ENCODE measurements at places on chromosomes 3 and 15.
A peak's percentile ranks its signal among the peaks of the same experiment; 100 is the strongest.

GRCh38 chr3:46990573-46991374 is 11.3 kb downstream of the NBEAL2 start:
- no peak for DNase-seq

DNA sequence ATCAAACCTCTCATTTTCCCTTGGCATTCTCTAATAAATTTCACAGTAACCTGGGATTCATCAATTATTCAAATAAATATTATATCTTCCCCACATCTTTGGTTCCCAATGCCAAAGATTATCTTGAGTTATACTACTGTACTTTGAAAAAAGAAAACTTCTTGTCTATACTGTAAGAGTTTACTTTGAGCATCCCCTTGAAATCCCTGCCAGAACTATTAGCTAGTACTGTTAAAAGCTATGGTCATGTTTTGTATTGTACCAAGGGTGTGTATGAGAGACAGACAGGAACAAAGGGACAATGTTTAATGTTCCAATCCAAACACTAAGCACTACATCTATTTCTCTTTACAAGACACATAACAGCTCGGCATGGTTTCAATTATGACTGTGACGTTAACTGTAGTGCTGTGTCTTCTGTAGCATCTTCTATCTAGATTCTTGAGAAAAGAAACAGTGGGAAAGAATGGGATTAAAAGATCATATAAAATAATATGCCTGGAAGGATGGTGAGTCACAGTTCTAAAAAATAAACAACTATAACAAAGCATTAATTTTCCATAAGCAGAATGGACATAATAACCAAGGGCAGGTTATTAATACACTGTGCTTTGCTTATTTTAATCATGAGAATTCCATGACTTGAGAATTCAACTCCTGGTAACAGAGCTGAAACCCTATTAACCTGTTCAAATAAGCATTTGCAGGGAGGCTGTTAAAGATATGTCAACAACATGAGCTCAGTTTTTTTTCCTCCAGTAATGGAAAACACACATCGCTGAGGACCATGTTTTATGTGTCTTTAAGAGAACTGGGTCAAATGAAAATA is 71.1 kb downstream of the ALDH1A2 start:
- DNase-seq = no peak

- no peak for DNase-seq
These were observed 674.8 kb downstream of the TBL1XR1 start for GRCh38 chr3:176522436-176522835.

- no peak for DNase-seq
These were observed 409.9 kb downstream of the FHIT start for GRCh38 chr3:60841355-60841754.

GRCh38 chr15:88707771-88708654 is 69.2 kb downstream of the ISG20 start:
- no peak for DNase-seq

DNA sequence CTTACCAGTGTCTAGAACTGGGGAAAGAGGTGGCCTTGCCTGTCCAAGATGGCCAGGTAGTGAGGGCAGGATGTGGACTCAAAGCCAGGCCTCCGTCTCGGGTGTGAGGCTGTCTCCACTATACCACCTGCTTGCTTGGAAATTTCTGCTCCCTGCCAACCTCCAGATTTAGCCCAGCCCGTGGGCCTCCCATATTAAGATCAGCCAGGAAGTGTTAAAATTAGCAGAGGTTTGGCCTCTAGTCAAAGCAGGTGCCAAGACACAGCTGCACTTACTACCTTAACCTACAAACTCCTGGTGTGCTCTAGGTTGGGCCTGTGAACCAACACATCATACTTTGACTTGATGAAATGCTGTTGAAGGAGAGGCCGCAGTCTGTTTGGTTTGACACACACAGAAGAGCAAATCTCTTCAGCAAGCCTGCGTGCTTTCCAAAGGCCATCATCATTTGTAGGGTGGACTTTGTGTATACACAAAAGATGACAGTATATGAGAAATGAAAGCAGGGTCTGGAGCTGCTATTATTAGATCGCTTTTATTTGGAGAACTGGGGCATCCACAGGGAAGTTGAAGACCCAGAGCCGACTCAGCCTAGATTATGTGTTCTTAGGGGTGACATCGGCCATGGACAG is 206.5 kb downstream of the XXYLT1 start:
- no peak for DNase-seq

DNA sequence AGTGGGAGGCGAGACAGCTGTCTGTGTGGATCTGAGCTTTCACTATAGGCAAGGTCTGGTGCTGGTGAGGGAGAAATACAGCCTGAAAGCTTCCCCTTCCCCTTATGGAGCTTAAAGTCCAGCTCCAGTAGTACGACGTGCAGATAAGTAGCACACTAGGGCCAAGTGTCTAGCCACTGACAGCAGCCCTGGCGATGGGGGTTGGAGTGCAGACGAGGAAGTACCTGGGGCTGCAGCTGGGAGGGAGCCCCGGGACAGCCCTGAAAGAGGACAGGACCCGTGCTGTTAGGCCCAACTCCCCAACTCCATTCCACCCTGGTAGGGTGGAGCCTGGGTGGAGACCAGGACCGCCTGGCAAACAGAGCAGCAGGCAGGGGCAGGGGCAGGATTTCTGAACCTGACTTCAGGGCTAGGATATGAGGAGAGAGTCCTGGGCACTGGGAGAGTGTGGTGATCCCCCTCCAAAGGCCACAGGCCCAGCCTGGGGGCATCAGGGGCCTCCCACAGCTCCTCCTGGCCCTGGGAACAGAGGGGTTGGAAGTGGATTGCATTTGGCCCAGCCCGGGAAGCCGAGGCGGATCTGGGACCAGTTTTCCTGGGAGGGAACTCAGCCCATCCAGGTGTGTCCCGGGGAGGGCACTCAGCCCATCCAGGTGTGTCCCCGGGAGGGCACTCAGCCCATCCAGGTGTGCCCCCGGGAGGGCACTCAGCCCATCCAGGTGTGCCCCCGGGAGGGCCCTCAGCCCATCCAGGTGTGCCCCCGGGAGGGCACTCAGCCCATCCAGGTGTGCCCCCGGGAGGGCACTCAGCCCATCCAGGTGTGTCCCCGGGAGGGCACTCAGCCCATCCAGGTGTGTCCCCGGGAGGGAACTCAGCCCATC is 42.8 kb downstream of the BDH1 start:
- no peak for DNase-seq

DNA sequence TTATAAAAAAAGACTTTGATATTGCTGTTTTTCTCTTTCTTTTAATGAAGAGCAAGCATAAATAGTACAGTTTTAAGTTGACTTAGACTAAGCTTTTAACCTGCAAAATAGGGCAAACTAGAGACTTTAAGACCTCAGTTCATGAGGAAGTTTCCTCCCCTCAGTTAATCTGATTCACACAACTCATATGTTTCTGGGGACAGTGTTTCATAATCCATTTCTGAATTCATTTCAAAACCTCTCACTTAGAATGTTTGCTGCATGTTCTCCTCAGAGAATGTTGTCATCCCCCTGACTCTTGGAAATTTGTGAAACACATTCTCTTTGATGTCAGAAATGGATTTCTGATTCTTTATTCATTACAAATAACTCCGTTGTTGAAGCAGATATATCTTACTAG is 79.3 kb upstream of the SKOR1 start:
- DNase-seq = no peak

GRCh38 chr15:75599401-75599800 is 20.3 kb upstream of the PTPN9 start:
- no peak for DNase-seq

GRCh38 chr3:8576841-8577571 is 67.6 kb downstream of the SSUH2 start:
- DNase-seq = no peak

GRCh38 chr15:64355348-64355943 is 527 bp downstream of the CSNK1G1 start:
- DNase-seq = no peak

- DNase-seq = no peak
These were observed 47.8 kb downstream of the PCSK6 start for GRCh38 chr15:101441696-101442095.

GRCh38 chr3:99711351-99711750 is 73.0 kb downstream of the COL8A1 start:
- no peak for DNase-seq

- no peak for DNase-seq
These were observed 631 bp upstream of the CNBP start for GRCh38 chr3:129184396-129184657.

DNA sequence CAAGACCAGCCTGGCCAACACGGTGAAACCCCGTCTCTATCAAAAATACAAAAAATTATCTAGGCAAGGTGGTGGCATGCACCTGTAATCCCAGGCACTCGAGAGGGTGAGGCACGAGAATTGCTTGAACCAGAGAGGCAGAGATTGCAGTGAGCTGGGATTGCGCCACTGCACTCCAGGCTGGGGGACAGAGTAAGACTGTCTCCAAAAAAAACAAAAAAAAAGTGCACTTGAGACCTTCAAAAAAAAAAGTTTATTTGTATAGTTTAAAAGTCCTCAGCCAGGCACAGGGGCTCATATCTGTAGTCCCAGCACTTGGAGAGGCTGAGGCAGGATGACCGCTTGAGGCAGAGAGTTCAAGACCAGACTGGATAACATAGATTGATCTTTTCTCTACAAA is 2.1 kb downstream of the PBRM1 start:
- no peak for DNase-seq

DNA sequence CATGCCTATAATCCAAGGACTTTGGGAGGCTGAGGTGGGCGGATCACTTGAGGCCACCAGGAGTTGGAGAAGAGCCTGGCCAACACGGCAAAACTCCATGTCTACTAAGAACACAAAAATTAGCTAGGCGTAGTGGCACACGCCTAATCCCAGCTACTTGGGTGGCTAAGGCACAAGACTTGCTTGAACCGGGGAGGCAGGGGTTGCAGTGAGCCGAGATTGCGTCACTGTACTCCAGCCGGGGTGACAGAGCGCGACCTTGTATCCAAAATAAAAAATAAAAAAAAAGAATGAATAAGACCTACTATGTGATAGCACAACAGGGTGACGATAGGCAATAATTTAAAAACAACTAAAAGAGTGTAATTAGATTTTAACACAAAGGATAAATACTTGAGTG is 3.5 kb downstream of the XRN1 start:
- DNase-seq = no peak

- peak; percentile 57 for DNase-seq
These were observed 43.8 kb upstream of the RPL35A start for GRCh38 chr3:197906023-197906849.

GRCh38 chr3:108053483-108053882 is 37.3 kb downstream of the CD47 start:
- no peak for DNase-seq

DNA sequence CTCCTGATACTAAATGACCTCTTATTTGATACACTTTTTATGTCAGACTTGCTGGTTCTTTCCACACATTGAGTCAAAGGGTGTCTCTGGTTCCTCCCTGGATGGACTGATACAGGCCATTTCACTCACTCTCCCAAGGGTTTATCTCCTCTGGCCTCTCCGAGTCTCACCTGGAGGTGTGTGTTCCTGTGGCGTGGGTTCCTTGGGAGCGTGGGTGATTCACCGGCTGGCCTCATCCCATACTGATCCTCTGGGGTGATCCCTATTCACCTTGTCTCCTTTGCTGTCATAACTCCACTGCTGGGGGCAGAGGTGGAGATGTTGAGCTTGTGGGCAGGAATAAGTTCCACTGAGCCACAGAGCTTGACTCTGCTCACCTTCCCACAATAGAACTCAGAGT is 61.1 kb downstream of the ST6GAL1 start:
- DNase-seq = no peak

DNA sequence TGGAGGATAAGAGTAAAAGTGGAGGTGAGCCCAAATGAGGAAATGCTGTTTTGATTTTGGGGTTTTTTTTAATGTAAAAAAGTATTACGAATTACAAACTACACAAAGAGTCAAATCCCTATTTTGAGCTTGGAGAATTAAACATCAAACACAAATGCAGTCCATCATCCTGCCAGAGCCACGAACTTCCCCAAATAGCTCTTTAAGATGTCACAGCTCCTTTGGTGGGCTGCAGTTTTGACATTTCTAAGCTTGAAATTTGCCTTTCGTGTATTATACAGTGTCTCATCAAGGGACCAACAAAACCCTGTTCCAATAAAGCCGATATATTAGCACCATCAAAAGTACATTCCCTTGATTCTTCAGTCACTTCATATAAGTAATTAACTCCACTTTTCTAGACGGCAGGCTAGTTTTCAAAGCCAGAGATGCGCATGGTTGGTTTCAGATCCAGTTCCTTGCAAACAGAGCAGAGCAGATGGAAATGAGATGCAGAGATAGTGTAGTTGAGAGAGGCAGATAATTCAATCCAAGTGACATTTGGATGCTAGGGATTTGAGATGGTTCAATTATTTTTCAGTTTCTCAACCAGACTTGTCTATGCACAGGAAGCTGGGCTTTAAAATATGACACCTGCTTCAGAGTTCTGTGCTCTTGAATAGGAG is 580.9 kb downstream of the EDEM1 start:
- DNase-seq = no peak

- no peak for DNase-seq
These were observed 262.9 kb downstream of the TIGIT start for GRCh38 chr3:114556657-114557213.

GRCh38 chr15:81336568-81336967 is 12.6 kb upstream of the STARD5 start:
- DNase-seq = no peak

DNA sequence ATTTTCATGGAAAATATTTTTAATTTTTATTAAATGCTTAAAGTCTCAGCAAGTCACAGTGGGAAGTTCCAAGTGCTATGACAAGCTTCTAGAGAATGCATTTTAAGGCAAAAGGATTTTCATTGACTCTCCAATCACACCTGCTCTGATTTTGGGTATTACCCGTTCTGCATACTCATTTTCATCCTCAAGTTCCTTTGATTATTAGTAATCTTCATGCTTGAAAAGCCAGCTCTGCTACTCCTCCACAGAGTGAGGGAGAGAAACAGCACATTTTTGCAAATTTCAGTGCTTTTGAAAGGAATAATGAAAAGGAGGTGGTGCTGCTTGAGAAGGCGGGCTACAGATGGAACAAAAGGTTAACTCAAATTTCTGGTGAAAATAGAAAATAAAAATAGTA is 450.7 kb downstream of the NSUN3 start:
- DNase-seq = no peak

GRCh38 chr15:88872106-88872505 is 23.2 kb downstream of the HAPLN3 start:
- no peak for DNase-seq

GRCh38 chr3:101497803-101498202 is 15.2 kb downstream of the SENP7 start:
- no peak for DNase-seq

GRCh38 chr3:2950159-2950558 is 160.0 kb downstream of the IL5RA start:
- DNase-seq = no peak

GRCh38 chr3:94360987-94361386 is 298.1 kb downstream of the NSUN3 start:
- DNase-seq = no peak

GRCh38 chr3:32424581-32425250 is 33.1 kb downstream of the CMTM7 start:
- DNase-seq = no peak

DNA sequence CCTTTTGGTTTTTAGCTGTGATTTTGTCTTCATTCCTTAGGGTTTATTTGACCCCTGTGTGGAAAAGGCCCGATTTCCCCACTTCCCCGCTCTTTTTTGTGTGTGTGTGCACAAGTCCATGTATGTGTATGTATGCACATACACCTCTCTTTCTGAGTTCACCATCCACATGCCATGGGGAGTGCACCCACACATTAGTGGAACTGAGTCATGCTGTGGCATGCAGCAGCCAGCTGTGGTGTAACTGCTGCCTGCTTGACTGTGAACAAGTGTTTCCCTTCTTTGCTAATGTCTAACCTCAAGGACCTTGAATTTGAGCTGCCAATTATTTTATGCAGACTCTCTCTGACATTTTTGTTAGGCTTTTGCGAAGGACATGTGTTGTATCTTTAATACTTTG is 434.9 kb upstream of the TPM1 start:
- no peak for DNase-seq
